ENCODE measurements at places on chromosomes 1 and 21.

- no peak for DNase-seq
These were observed 76.1 kb downstream of the SH3BGR start for GRCh38 chr21:39527664-39528381.

GRCh38 chr1:9503001-9503675 is 36.1 kb upstream of the SLC25A33 start:
- no peak for DNase-seq

DNA sequence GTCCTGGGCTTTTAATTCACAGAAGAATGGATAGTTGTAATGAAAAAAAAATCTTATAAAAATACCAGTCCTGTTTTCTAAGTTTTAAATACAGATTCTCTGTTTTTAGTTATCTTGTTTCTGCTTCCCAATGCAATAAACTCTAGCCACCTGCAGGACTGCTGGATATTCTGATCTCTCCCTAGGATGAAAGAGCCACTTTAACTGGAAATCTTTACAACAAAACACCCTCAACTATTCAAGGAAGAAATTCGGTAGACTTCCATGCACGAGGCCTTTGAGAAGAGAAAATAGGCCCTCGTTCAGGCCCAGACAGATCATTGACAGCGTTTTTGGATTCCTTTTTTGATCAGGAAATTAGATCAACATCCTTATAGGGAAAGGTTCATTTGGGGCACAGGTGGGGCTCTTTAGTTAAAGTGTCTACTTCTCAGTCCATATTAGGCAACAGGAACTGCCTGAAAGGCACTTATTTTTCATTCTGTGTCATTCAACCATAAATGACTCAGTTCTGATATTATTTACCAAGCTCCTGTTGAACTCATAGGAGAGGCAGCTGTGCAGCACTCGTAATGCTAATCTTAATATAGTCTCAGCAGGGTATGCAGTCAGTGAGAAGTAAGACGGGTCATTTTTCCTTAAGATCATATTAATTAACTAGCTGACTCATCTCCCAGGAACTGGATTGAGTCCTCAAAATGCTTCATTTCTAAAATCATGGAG is 71.1 kb upstream of the ERRFI1 start:
- DNase-seq = peak; percentile 24

DNA sequence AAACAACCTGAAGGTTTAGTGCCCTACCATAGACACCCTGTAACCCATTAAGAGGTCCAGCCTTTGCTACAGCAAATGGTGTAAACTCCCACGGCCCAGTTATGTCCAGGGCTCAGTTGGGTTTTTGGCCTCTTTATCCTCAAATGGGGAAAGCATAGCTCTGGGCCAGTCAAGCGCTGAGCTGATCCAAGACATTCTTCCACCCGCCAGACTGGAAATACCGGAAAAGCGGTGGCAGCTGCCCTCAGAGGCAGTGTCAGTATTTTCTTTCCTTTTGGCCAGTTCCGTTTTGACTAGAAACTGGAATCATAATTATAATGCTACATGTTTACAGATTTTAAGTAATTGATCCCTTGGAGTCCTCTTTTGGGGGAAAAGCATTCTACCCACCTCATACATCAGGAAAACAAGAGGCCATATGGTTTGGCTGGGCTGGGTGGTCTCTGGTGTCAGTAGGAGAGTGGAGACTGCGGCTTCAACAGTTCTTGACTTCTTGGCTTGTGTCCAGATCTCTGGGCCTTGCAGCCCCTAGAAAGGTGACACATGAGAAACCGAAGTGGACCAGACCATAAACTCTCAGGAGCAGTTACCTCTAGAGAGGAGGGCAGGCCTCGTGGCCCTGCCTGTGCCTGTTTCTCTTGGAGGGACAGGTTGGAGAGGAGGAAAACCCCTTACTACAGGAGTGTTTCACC is 30.2 kb upstream of the CLDN14 start:
- no peak for DNase-seq

GRCh38 chr1:17909634-17910033 is 154.5 kb downstream of the ACTL8 start:
- no peak for DNase-seq

DNA sequence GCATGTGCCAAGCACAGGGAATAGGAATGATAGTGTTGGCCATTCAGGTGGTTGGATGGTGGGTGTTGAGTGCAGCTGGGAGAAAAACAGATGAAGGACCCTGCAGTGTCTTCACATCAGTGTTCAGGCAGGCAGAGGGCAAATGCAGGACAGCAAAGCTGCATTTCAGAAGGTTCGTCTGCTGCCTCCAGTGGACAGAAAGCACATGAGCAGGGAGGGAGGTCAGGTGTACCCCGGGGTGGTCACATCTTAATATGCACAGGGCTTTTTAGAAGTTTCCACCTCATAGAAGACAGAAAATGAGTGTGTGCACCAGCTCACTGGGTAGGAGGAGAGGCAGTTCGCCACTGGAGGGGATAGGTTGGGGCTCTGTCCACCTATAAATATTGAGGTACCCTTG is 184.9 kb downstream of the SLC35F3 start:
- DNase-seq = no peak

DNA sequence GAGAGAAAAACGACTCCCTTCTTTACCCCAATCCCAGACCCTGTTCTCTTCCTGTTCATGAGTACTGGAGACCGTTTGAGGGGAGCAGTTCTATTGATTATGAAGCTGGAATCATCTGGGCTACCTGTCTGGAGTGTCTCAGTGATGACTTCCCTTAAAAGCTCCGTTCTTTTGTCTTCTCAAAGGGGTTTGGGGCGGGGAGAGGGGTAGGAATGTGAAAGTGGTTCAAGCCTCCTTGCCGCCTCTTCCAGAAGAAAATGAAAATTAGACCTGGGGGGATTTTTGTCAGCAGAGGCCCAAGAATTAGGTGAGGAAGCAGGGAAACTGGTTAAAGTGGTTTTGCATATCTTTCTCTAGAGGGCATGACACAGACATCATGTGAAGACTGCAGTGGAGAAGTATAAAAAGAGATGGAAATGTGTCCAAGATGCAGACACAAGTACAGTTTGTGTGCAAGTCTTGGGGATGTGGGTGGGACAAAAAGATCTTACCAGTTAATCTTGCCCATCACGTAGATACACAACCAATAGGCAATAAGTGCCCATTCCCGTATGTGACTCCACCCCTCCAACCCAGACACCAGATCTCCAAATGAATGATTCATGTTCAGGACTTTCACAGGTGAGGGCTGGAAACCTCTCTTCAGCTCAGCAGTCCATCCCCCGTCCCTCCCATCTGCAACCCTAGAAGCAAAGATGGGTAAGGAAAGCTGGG is 470 bp upstream of the MTMR11 start:
- no peak for DNase-seq

DNA sequence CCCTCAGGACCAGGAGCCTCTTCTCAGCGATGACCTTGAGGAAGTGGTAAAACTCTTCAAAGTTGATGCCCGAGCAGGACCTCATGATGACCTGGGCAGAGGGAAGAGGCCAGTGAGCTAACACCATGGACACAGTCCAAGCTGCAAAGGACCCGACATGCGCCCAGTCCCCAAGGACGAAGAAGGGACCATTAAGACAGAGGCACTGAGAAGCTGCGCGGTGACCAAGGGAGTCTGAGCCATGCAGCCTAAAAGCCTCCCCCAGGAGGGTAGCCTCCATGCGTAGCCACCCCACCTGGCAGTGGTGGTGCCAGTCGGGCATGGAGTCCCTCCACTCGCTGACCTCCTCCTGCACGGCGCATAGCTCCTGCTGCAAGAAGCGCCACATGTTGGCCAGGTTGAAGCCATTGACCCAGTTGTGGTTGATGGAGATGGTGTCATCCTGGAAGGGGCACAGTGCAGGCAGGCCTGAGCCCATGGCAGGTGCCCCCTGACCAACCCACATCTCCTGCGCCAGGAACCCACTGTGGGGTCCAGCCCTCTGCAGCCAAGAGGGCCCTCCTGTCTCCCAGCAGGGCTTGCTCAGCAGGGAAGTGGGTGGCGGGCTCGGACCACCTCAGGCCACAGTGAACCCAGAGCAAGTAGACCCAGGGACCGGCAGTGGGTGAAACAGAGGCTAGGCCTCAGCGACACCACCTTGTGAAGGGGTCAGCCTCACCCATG is 2.4 kb downstream of the JMJD4 start:
- no peak for DNase-seq

GRCh38 chr1:214542275-214543199 is 8.9 kb downstream of the PTPN14 start:
- DNase-seq = no peak

- DNase-seq = no peak
These were observed 135.3 kb upstream of the EDN2 start for GRCh38 chr1:41619511-41620364.

DNA sequence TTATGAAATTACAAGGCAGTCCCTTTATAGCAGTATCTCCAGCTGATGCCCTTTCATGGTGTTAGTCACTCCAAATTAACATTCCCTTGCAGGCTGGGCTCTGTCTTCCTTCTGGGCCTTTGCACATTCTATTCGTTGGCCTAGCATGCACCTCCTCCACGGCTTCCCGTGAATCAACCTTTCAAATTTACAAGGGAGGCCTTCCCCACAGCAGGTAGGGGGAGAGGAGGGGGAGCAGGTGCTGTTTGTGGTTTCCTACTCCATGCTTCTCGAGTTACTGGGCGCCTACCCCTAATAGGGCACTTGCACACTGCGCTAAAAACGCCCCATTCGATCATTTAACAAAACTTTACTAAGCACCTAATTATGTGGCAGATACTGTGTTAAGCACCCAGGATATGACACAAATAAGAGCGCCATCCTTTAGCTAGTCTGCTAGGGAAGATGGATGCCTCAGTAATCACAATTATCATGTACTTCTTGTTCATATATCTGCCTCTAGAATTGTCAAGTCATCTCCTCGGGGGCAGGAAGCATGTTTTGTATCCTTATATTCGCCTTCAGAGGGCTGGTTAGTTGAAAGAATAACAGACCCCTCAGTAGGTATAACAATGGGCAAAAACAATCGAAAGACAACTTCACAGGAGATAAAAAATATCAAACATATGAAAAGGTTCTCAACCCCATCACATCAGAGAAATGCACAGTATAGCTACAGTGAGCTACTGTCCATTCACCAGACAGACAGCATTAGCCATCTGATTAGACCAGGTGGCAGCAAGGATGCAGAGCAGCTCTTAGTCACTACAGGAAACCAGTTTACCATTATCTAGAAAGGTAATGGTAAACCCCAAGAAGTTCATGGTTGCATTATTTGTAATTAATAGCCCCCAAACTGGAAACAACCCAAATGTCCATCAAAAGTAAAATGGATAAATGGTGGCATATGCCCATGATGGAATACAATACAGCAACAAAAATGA is 1.7 kb upstream of the ADAR start:
- no peak for DNase-seq

- no peak for DNase-seq
These were observed 101.2 kb downstream of the INTS7 start for GRCh38 chr1:211933946-211934714.

DNA sequence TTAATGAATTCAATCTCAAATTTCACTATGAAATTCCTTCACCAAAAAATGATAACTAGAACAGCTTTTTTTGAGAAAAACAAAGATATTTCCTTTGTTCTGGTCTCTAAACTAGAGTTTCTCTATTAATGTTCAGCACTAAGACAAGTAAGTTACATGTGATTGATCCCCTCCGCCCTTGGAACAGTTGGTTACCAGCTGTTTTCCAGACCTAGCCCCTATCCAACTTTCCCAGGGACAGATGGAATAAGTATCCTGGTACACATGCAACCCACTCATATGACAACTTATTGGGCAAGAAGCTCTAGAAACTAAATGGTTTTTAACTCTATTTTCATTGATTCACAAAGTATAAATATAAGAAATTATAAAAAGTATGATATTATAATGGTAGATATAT is 140.4 kb downstream of the COP1 start:
- no peak for DNase-seq

DNA sequence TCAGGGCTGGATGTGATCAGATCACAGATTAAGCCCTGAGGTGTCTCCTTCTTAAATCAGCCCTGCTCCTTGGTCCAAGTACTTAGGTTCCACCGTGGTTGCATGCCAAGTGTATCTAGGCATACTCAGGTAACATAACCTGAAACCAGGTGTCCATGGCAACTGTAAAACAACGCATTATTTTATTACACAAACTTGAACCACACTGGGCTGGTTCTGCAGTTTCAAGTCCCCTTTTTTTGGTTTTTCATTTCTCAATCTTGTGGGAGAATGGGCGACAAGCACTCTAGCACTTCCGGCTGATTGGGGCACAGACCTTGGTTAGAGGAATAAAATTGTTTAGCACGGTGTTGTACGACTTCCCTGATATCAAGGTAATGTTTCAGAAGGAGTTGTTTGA is 65.2 kb downstream of the GBP6 start:
- no peak for DNase-seq

DNA sequence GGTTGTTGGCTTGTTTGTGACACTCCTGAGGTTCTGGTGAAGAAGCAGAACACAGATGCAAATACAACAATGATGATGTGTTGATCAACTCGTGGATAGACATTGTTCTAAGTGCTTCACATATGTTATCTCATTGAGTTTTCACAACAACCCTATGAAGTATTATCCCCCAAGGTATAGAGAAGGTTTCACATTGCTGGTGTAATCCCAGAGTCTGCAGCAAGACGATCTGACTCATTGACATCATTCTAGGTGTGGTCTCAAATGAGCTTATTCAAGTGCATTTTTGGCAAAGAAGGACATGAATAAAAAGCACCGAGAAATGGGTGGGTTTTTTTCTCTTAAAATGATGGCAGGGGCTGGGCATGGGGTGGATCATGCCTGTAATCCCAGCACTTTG is 64.1 kb upstream of the SCAF4 start:
- no peak for DNase-seq

DNA sequence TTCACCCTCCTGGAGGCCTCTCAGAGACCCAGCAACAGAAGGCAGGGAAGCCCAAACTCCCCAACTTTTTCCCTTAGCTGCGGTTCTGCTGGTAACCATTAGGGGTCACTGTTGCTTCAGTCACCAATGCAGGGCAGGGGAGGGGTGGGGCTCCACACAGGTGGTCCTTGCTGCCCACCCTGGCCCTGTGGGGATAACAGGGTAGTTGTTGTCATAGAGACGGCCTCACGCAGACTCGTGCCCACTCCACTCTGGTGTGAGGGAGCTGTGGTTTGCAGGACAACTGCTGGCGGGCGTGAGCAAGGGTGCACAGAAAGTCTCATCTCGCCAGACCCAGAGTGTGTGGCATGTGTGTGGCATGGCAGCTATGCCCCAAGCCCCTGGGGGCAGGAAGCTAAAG is 19.9 kb downstream of the INSRR start:
- DNase-seq = no peak

DNA sequence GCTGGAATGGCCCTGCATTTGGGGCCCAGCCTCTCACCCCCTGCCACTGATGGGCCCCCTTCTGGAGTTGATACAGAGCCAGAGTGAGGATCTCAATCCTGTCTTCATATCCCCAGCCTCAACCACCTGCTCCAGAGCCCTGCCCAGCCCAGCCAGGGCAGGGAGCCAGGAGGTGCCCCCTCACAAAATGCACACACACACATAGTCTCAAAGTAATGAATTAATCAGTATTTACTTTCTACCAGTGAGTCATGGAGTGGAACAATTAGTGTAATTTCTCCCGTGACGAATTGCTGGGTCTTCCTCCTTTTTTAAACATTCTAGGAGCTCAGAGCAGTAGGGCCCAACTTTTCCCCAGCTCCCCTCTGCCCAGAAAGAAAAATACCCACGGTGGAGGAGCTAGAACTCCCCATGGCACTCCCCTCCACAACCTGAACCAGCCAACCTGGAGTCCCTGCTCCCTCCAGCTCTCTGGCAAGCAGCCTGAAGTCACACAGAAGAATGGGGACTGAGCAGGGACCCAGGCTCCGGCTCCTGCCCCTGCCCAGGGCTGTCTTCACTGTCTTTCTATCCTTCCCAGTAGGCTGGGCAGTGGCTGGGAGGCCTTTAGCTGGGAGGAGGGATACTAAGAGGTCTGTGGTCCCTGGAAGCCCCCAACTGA is 29.3 kb downstream of the SDC3 start:
- no peak for DNase-seq
